ENCODE measurements at places on chromosomes 4 and X.

DNA sequence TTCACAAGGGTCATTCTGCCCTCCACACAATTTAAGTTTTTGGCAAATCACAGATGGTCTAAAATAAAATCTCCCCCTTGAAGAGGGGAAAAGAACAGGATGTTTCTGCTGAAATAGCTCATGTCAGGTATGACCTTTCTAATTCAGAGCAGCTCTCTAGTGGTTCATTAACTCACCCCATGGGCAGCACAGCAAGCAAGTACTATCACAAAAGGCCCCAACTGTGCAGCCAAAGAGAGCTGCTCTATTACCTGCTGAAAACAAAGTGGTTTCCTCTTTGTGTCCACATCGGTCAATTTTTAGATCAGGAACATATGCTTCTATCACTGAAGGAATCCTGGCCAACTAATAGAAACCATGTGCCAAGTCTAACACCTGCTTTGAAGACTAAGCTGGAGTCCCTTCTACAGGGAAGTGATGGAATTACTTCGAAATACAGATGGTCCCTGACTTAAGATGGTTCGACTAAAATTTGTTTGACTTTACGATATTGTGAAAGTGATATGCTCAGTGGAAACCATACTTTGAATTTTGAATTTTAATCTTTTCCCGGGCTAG lies 164.3 kb downstream of the ENOX2 start:
- DNase-seq: no peak

DNA sequence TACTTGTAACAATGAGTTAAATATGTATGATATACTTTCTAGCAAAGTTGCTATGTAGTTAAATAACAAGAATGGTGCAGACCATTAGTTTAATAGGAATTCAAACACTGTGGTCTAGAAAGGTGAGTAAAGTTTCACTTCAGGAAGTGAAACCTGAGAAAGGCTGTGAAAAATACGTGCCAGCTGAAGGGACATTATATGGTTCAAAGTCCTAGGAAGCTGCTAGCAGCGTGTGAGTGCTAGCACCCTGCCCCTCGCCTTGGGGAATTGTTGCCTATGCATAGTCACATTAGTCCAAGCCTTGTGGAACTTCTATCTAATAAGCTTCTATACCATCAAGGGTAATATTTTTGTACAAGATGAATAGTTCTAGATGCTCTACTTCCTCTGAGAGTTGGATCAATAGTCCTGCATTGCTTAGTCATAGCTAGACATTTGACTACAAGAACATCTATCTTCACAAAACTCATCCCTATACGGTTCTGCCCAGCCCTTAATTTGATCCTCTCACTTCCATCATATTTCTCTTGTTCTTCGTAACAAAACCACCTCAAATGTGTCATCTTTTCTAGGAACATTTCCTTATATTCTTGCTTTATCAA lies 45.8 kb upstream of the ARSJ start:
- no peak for DNase-seq

DNA sequence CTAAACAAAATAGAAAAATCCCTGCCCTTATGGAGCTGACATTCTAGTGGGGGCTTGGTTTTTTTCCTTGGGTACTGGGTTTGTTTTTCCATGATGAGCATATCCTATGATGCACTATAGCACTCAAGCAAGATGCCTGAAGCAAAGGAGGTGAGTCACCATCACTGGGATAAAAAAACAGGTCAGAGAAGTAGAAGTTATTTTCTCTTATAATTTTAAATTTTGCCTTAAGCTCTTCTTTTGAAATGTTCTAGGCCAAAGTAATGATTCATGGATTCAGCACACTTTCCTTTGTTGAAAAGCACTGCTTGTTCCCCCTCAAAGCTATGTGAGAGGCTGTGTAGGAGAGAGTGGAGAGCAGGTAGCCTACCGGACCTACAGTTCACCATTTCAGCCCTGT lies 15.2 kb upstream of the CXCL2 start:
- no peak for DNase-seq

DNA sequence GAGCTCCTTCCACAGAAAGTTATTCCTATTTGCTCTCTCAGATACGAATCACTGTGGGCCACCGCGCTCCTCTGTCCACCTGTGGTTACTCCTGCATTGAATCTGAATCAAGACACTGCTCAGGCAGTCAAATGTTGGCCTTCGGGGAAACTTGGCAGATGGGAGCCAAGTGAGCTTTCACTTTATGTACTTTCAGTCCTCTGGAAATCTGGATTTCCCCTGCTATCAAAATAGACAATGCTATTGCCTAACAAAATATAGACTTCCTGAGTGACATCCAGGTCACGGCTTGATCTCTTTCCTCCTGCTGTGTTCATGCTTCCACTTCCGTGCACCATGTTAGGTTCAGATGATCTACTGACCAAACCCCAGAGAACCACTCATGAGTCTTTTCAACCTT lies 43.8 kb downstream of the FHL1 start:
- DNase-seq: no peak

DNA sequence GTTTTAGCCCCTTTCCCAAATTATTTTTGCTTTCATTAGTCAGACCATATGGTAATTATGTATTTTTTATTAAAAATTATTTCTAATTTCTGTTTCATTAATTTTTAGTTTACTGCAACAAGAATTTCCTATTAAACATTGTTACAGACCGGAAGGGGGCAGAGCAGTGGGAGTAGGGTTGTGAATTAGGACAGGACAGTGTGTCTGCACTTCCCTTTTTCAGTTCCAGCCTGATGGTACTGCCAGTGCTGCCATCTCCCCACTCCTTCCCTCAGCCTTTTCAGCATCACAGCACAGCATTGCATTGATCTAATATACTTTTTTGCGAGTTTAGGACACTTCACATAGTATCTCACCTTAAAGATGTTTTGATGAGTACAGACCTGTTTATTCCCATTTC lies 76.5 kb downstream of the STIM2 start:
- no peak for DNase-seq

GRCh38 chr4:8225706-8226443 lies 26.8 kb downstream of the SH3TC1 start:
- DNase-seq: no peak

GRCh38 chr4:139768896-139769295 lies 103.3 kb downstream of the MGST2 start:
- no peak for DNase-seq

- DNase-seq: no peak
Observed at GRCh38 chrX:13023979-13024378, 20.4 kb downstream of the FAM9C start.

- DNase-seq: no peak
Observed at GRCh38 chr4:43754566-43754965, 694.0 kb downstream of the KCTD8 start.

- no peak for DNase-seq
Observed at GRCh38 chr4:61254406-61254805, 54.3 kb downstream of the ADGRL3 start.

DNA sequence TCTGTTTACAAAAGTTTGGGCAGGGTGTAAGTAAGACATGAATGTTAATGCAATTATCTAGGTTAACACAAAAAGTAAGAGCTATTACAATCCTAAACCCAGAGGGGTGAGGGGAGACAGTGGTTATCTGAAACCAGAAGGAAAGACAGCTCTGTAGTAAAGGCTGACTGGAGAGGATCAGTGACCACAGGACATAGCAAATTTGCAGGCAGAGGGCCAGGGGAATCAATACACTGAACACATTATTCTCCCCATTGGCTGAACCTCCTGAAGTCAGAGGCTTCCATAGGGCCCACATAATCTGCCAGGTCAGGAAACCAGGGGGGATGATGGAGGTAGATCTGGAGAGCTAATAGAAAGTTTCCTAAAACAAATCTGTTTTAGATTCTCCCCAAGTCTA lies 689.4 kb upstream of the ATOH1 start:
- no peak for DNase-seq

- no peak for DNase-seq
Observed at GRCh38 chr4:166044871-166045270, 171.8 kb downstream of the TLL1 start.

GRCh38 chrX:49197543-49198087 lies 2.4 kb downstream of the SYP start:
- DNase-seq: no peak

DNA sequence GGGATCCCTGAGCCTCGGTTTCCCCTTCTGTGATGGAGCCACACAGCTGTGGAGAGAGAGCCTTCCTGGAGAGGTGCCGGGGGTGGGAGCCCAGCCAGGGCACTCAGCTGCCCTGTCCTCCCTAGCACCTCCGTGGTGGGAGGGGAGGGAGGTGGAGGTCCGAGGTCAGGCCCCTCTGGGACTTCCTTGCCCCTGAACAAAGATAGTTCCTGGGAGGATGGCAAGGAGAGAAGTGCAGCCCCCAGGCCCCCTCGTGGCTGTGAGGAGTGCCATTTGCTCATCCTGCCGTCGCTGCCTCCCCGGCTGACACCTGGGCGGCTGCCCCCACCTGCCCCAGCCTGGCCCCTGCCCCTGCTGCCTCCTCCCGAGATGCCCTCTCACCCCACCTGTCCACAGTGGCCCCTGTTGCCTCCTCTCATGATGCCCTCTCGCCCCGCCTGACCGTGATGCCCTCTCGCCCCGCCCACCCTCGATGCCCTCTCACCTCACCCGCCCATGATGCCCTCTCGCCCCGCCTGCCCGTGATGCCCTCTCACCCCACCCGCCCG lies 12.7 kb downstream of the DOK7 start:
- DNase-seq: no peak

DNA sequence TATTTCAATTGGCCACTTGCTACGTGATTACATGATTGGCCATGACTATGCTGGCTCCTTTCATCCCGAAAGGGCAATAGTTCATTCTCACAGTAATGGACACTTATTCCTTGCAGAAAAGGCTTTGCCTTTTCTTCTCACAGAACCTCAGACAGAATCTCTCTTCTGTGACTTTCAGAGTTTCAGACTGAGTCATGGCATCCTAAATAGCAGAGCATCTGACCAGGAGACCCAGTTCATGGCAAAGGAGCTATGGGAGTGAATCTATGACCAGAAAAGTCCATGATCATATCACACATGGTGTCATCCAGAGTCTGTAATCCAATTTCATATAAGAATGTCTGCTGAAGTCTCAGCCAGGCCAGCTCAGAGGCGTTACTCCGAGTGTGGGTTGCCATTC lies 263.3 kb upstream of the CLNK start:
- DNase-seq: no peak

DNA sequence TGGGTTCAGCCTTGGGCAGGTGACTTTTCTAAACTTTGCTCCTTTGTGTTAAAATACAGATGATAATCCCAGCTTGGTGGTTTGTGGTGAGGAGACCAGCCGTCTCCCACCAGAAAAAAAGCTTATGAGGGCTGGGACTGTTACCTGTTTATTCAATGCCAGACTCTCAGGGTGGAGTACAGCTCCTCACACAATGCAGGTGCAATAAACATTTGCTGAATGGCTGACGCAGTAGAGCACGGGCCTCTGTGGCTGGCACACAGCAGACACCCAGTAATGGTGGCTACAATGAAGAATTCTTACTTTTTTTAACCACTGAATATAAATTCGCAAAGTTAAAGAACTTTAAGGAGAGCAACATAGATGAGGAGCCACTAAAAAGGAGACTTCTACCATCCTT lies 30.2 kb downstream of the BEND4 start:
- no peak for DNase-seq

DNA sequence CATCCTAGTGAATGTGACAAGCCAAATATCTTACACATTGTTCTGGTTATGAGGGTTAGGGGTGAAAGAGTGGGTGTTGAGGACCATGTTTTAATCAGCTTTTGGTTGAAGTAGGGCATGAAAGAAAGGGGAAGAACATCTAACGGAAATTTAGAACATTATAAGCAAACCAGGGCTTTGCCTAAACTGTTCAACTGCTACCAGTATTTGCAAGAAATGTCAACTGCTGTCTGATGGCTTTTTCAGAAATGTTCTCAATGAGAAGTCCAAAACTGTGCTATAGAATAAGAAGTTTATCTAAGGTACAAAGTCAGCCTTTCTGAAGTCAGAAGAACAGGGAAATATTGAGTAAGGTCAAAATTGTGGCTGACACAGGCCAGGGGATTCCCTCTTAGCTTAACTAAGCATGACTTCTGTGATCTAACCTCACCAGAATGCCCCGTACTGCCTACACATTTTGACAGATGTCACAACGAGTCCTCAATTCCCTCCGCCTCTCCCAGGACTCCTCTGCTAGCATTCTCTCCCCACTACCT lies 67.1 kb downstream of the DTHD1 start:
- no peak for DNase-seq

GRCh38 chr4:31784558-31784957 lies 1064.4 kb downstream of the PCDH7 start:
- no peak for DNase-seq

GRCh38 chr4:56787380-56787779 lies 34.1 kb downstream of the SPINK2 start:
- no peak for DNase-seq

- no peak for DNase-seq
Observed at GRCh38 chr4:4426511-4427120, 39.7 kb downstream of the NSG1 start.

DNA sequence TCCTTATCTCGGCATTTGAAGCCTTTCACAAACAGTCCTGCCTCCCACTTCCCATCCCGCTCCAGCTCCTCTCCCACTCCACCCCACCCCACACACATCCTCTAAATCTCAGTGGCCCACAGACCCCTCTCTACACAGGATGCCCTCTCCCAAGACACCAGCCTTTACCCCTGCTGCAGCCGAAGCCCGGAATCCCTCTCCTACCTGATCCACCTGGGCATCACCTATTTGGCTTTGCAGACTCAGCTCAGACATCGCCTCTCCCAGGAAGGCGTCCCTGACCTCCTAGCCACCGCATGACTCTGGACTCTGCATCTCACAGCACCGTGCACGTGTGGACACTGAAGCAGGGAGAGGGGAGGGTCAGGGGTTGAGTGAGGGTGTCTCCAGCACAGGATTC lies 11.5 kb downstream of the PPP2R2C start:
- DNase-seq: no peak

DNA sequence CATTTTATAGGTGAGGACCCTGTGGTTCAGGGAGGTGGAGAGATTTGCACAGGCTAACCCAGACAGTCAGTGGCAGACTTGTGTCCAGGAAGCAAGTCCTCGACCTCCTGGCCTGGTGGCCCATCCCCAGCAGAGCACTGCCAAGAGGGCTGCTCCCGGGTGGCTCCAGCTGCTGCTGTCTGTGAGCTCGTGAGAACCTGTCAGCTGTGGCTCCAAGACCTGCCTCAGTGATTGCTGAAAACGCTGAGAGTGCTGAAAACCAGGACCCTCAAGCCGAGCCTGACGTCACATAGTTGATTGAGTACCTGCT lies 74.2 kb downstream of the RTL9 start:
- DNase-seq: no peak

GRCh38 chrX:145609951-145610511 lies 207.6 kb upstream of the SLITRK2 start:
- peak; percentile 1 for DNase-seq

- no peak for DNase-seq
Observed at GRCh38 chrX:154353172-154353843, 21.1 kb downstream of the FLNA start.

- no peak for DNase-seq
Observed at GRCh38 chr4:74097631-74098426, 1.2 kb downstream of the CXCL2 start.

- no peak for DNase-seq
Observed at GRCh38 chrX:136652822-136653723, 5.1 kb downstream of the CD40LG start.

DNA sequence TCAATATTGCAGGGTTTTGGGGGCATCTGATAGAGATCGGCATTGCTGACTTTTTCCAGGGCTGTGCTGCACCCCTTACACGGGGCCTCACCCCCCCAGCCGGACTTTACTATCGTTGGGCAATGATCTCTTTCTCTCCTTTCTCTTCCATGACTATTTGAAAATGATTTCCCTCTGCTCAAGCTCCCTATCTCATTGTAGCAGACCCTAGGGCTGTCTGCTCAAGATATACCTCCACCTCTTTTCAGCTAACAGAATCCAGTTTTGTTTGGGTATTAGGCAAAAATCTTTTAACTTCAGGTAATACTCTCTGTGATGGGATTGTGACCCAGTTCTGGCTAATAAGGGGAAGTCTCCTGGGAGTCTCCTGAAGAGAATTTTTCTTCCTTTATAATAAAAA lies 43.5 kb upstream of the ATP6AP2 start:
- no peak for DNase-seq
